ENCODE measurements at places on chromosomes 11 and 22.
A peak's percentile ranks its signal among the peaks of the same experiment; 100 is the strongest.

DNA sequence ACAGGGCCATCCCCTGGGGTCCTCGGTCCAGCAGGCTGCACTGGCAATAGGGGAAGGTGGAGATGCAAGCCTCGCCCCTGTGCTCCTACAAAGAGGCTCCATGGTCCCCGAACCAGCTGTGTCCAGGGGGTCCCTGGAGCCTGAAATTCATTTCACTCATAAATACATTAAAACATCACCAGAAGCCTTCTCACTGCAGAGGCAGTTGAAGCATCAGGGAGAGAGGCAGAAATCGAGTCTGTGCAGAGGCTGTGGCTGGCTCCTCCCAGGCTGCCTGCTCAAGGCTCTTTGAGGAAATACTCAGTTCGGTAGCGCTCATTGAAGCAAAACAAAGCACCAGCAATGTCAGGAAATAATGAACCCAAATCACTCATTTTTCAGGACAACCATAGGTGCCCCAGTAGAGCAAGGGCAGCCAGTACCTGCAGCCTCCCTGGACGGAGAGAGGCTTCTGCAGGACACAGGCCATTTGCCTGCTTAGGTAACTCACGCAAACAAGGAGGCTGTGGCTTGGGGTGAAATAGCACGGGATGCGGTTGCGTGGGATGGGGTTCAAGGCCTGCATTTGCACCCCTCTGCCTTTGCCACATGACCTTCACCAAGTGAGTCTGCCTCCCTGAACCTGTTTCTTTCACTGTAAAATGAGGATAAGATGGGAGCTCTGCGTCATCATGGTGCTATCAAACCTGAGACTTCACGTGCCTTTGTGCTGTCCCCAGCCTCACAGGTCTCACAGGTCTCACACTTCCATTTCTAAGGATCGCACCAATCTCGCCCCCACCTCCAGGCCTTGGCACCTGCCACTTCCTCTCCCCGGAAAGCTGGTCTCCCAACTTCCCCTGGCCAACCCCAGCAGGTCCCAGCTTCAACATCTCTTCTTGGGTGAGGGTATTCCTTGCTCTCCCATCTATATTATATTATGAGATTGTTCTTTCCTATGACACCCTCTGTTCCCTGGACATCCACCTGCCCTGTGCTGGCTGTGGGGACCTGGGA is 84.3 kb upstream of the SHISAL1 start:
- peak; percentile 51 for DNase-seq

DNA sequence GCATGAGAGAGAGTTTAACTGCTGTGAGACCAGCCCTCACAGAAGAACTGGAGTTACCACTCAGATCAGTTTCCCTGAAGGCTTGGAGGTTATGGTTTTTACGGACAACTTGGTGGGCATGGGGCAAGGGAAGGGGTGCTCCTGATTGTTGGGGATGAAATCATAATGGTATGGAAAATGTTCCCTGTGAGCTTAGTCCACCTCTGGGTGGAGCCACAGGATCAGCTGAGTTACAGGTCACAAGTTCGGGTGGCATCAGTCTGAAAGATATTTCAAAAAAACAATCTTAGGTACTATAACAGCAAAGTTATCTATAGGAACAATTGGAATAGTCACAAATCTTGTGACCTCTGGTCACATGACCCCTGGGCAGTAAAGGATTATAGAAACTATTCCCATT is 162.9 kb downstream of the DLG2 start:
- no peak for DNase-seq

DNA sequence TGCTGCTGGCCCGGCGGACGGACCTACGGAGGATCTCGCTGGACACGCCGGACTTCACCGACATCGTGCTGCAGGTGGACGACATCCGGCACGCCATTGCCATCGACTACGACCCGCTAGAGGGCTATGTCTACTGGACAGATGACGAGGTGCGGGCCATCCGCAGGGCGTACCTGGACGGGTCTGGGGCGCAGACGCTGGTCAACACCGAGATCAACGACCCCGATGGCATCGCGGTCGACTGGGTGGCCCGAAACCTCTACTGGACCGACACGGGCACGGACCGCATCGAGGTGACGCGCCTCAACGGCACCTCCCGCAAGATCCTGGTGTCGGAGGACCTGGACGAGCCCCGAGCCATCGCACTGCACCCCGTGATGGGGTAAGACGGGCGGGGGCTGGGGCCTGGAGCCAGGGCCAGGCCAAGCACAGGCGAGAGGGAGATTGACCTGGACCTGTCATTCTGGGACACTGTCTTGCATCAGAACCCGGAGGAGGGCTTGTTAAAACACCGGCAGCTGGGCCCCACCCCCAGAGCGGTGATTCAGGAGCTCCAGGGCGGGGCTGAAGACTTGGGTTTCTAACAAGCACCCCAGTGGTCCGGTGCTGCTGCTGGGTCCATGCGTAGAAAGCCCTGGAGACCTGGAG is 74.1 kb downstream of the LRP5 start:
- DNase-seq, result no peak

DNA sequence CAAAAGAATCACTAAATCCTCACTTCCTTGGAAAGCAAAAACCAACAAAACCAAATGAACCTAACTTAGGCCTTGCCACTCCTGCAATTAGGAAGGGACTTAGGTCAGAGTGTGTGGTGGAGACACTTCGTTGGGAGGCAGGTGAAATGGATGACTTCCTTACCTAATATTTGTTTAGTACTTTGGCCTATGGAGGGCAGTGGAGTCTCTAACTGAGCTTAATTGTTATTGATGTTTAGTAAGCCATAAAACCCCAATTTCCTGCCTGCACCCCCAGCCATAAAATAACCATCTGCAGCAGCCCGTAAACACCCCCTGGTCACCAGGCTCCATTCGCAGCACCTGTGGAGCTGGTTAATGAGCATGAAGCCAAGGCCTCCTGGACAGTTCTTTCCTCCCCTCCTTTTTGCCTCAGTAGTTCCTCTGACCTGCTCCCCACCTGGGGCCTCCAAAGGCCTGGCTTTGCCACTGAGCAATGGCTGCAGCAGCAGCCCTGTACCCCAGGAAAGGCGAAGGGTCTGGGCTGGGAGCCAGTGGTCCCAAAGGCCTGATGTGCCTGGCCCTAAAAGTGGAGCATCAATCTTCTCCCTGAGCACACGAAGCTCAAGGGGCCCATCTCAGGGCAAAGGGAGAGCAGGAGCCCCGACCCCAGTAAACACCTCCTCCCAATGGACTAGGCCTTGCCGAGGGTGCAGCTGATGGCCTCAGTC is 15.6 kb upstream of the SYT13 start:
- no peak for DNase-seq

- no peak for DNase-seq
Measured at GRCh38 chr11:18490319-18490718, 34.7 kb downstream of the LDHAL6A start.

DNA sequence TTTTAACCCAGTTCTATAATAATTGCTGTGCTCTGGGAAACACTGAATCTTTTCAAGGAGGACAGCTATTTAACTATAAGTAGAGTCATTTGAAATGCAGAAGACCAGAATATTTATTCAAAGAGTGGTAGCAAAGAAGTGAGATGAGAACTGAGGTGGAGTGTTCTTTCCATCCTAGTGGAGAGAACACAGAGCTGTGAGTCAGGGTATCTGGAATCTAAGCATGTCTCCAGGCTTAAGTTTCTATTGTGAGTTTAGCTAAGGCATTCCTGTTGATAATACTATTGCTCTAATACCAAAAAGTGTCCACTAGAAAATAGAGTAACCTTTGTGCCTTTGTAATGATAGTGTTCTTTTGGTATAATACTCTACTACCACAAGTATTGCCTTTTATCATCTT is 32.4 kb downstream of the JAM3 start:
- DNase-seq, result no peak

DNA sequence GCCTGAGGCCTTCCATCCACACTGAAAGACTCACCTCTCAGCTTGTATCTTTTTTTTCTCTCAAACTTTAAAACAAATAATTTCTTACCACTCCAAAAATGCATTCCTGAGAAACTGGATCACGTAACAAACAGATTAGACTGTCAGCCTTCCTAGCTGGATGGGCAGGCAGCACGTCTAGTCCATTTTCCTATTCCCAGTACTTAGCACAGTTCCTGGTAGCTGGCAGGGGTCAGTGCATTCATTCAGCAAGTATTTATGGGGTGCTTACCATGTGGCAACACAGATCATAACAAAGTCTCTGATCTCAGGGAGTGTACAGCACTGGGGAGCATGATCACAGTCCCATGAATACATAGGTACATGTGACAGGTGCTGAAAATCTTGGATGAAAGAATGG is 89.6 kb downstream of the UBASH3B start:
- DNase-seq, result no peak

DNA sequence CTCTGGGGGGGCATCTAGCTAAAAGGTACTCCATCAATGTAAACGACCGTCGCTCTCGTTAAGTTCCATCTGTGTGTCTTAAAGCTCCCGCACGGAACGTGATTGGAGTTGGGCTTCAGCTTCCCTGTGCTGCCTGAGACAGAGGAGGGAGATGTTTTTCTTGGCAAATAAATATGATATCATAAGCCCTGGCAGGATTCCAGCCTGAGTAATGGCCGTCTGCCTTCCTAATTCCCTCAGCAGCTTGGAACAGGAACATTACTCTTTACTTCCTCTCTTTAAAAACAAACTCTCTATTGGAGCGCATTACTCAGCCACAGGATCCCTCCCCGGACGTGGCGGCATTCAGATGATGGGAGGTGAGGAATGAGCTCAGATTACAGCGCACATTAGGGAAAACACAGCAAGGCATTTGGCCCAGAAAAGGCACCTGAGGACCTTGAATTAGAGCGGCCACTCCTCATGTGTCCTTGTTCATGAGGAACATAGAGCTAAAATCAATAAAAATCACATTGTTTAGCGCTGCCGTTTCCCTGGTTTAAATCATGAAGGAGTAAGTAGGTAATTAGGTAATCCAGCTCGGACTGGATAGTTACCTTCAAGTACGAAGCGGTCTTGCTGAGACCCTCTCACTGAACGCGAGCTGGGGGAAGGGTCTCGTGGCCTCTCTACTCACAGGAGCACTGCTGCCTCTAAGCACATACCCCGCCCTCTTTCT is 230.4 kb downstream of the ST3GAL4 start:
- DNase-seq, result peak; percentile 56
